Right lobe of liver (tissue), 6 donors: ENCODE measurements at places on chromosomes 6 and 20. TPM values are rescaled to one million over a fixed set of nuclear protein-coding genes. Genes with fewer than 3 reads are reported as not detected.

- DNase-seq = no peak
These were observed 57.5 kb downstream of the FOXC1 start for GRCh38 chr6:1667012-1667804.

- no peak for DNase-seq
These were observed 101.2 kb downstream of the NUS1 start for GRCh38 chr6:117776441-117776840.

- no peak for DNase-seq
These were observed 78.2 kb downstream of the ASXL1 start for GRCh38 chr20:32436142-32436861.

Gene TNFRSF6B
- total RNA-seq = not detected

GRCh38 chr20:35617397-35618262 lies 2.0 kb downstream of the SPAG4 start:
- peak; percentile 87 for DNase-seq

GRCh38 chr6:93341900-93342613 lies 77.3 kb downstream of the EPHA7 start:
- no peak for DNase-seq

- no peak for DNase-seq
These were observed 68.5 kb upstream of the FOXO3 start for GRCh38 chr6:108492131-108492766.
